ENCODE measurements at places on chromosomes 4 and X.

GRCh38 chr4:19429684-19430083, 822.0 kb upstream of the SLIT2 start:
- DNase-seq, result no peak

DNA sequence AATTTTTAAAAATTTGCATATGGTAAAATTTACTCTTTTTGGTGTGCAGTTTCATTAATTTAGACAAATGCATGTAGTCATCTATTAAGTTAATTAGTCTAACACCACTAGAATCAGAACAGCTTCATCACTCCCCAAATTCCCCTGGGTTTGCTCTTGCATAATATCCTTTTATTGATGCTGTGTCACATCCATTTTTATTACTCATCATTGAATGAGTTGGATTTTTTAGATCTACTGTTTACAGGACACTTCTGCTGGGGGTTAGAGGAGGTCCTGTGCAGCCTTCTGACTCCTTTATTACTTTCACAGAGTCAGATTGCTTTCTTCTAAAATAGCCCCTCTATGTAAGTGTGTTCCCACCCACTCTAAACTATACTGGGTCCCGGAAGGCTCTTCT, 65.9 kb downstream of the MTHFD2L start:
- no peak for DNase-seq

DNA sequence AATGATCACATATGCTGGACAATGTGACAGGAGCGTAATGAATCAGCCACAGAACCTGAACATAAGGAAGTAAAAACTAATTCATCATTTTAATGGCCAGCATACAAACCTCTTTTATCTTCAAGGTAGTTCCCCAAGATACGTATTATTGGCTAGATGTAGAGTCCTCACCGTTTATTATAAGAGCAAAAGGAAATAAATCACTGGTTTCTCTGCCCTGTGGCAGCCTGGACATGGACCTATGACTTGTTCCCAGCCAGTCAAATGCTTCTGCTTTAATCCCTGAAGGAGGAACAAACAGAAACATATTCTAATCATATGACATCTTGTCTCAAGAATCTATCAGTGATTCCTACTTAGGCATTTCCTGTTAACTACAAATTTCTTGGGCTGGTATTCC, 86.8 kb upstream of the FAM241A start:
- DNase-seq, result no peak

- no peak for DNase-seq
Measured at GRCh38 chrX:49058794-49059193, at the start of gene CCDC120. Gene CCDC120 (plus strand): TSS chrX:49058999. CDS start chrX:49062042, 3,043 bp downstream.

DNA sequence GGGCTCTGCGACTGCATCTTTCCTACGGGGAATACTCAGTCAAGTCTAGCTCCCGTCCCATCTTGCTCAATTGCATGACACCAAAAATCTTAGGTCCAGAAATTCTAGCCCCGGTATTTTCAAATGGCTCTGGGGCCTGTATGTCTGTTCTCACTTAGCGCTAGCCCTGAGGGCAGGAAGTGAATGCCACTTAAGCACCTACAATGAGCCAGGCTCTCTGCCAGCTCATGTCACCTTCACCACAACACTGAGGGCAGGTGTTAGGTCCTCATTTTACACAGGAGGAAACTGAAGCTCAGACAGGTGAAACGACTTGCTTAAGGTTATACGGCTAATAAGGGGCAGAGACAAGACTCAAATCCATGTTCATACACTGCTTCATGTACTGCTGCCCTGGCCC, 282.8 kb downstream of the PPP1R2C start:
- no peak for DNase-seq

DNA sequence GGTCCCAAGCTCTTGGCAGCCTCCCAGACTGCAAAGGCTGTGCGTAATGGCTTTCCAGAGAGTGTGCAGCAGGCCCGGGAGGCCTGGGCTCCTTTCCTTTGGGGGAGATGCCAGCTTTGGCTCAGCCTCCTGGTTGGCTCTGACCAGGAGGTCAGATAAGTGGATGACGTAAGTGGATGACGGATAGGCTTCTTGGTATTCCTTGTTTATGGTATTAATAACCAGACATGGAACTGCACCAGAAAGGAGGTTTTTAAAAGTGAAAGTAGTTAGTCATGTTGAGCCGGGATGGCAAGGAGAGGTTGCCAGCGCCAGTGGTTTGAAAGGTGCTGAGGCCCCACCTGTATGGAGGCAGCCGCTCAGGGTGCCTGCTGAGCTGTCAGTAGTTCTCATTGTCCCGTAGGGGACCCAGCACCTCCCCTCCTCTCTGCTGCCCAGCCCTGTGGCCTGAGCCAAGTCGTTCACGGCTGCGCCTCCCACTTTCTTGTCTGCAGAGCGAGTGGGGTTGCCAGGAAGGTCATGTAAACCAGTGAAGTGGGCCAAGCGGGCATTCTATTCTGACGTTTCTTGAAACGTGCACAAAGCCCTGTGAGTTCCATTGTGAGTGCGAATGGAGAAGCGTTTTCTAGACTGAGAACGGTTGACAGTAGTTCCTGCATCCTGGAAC, 28.7 kb upstream of the STOX2 start:
- DNase-seq, result no peak

- no peak for DNase-seq
Measured at GRCh38 chrX:23788946-23789345, 6.0 kb downstream of the SAT1 start.

GRCh38 chrX:23954396-23954795, 46.6 kb downstream of the CXorf58 start:
- DNase-seq, result no peak

GRCh38 chr4:89307446-89308160, at the start of gene GPRIN3:
Gene GPRIN3 (minus strand): TSS chr4:89307800. CDS start chr4:89250110, 57,690 bp downstream.
- DNase-seq, result peak; percentile 39

GRCh38 chrX:47802589-47802988, 34.1 kb upstream of the ZNF81 start:
- DNase-seq, result no peak

DNA sequence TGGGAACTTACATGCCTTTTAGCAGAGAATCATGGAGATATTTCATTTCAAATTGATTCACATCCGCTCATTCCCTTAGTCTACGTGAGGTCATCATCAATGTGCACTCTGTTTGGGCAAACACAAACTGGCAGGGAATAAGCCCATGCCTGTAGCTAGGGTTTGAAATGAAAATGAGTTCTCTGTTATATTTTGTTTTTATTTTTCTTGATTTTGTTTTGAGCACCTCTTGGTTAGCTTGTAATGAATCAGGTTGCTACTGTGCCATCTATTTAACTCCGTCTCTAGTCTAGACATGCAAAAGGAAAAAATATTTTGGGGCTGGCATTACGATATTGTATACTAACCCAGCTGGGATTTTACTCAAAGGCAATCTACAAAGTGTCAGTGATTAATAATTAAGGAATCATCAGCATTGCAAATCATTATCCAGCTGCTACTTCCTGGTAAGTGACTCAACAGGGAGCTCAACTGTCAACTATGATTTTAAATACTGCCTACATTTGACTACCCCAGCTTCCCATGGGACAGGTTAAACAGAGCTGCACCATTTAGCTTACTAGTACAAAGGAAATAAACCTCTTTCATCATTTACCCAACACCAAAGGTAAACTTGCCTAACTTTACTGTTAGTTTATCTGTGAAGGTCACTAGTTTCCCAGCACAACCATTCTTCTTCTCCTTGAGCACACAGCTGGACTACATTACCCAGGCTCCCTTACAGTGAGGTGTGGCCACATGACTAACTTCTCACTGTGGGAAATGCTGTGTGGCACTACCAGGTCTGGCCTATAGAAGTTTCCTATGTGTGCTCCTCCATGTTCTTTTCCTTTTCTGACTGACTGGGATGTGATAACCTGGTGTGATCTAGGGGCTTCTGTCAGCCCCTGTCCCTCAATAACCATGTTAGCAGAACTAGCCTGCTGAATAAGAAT, 21.2 kb upstream of the TRPC5OS start:
- no peak for DNase-seq

GRCh38 chr4:139508581-139509237, 47.3 kb downstream of the SETD7 start:
- DNase-seq, result no peak

GRCh38 chr4:5211282-5211839, 160.1 kb downstream of the STK32B start:
- no peak for DNase-seq

GRCh38 chr4:26857278-26858034, 3.2 kb upstream of the STIM2 start:
- peak; percentile 92 for DNase-seq

DNA sequence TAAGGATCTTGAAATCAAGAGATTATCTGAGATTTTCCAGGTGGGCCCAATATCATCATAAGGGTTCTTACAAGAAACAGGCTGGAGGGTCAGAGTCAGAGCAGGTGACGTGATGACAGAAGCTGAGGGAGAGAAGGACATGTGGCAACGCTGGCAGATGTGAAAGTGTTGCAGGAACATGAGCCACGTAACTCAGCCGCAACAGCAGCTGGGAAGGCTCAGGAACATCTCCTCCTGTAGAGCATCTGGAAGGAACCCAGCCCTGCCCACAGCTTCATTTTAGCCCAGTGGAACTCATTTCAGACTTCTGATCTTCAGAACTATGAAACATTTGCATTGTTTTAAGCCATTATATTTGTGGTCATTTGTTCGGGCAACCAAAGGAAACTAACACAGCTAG, 156.3 kb upstream of the VEGFC start:
- no peak for DNase-seq

DNA sequence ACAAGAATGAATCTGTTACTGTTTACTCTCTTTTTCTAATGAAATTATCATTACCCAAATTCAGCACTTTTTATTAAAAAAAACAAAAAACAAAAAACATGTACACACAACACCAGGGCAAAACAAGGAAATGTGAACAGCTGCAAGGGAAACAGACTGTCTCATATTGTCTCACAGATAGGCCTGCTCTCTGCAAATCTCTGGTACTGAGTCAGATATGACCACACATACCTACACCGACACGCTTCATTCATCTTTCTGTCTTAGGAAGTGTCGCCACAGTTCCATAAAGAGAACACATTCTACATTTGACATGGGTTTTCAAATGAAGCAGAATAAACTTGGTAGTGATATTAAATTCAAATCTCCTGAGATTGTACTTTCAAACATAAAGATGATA, 92.2 kb upstream of the GPR34 start:
- no peak for DNase-seq

DNA sequence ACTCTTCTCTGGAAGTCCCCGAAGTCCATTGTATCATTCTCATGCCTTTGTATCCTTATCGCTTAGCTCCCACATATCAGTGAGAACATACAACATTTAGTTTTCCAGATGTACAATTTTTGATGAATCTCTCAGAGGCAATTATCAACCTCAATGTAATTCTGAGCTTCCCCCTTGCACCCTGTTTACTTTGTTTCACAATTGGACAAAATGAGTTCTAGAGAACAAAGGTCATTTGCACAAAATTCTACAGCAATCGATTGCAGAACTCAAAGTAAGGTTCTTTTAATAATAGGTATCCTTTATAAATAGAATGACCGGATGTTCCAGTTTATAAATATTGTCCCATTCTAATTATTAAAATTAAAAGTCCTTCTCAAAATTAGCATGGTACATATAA, 79.3 kb downstream of the SLC16A2 start:
- DNase-seq, result no peak

- no peak for DNase-seq
Measured at GRCh38 chr4:14277505-14277904, 650.0 kb upstream of the BOD1L1 start.

- DNase-seq, result no peak
Measured at GRCh38 chrX:50157545-50158135, 43.2 kb downstream of the AKAP4 start.

DNA sequence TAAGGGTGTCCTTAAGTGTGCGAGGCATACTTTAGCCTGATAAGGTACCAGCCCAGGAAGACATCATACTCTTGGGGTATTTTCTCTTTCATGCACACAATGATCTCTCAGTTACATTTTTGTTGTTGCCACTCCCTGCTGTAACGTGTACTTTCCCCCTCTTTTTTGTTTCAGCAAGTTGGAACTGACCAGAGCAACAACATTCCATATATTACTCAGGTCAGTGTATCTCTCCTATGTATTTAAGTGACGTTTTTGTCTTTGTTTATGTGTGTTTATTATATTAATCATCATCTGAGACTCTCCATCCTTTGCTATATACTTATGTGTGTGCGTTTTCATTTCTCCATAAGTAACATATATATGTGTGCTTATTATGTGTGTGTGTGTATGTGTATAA, 71.3 kb upstream of the VBP1 start:
- no peak for DNase-seq

- DNase-seq, result no peak
Measured at GRCh38 chr4:1747603-1747967, 26.3 kb downstream of the TACC3 start.

- no peak for DNase-seq
Measured at GRCh38 chr4:23932186-23932585, 42.3 kb upstream of the PPARGC1A start.

GRCh38 chr4:164345756-164346155, 408.2 kb upstream of the SMIM31 start:
- DNase-seq, result no peak

- DNase-seq, result no peak
Measured at GRCh38 chr4:48960988-48961635, 25.0 kb upstream of the CWH43 start.

DNA sequence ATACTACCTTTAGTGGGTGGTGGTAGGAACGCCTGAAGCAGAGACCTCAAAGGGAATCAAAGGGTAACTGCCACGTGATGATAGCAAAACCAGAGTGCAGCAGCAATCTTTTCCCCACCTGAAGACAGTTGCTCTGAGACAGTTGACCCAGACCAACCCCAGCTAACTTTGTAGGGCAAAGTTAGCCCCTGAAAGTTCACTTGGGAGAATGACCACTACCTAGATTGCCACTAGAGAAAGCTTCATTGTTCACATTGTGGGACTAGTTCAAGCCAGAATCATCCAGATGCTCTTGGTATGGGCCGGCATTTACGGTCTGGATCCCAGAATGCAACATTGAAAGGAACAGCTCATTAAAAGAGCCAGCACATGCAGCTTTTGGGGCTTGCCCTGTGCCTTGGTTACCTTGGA, 4.1 kb downstream of the SEPTIN6 start:
- peak; percentile 24 for DNase-seq

DNA sequence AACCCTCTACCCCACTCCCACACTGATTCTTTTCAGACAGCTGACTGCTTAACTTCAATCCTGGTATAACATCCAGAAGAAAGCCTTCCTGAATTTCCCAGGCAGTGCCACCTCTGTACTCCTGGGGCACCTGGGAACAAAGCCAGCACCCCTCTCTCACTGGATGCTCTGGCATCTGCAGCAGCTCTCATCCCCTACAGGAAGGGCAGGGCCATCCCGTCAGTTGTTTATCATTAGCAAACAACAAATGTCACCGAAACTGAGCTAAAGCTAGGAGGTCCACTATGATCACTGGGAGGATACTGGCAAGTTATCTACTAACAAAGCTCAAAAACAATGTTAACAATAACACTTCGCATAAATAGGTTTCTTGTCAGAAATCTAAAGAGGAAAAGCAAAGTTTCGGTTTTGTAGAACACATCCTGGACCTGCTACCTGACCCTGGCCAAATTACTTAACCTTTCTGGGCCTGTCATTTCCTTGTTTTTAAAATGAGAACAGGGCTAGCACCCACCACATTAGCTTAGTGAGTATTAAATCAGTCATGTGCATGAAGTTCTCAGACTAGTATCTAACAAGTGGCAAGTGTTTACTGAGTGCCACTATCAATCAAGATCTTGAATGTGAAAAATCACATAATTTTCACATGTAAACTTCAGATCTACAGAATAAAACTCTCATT, 86.6 kb downstream of the NR3C2 start:
- no peak for DNase-seq

- DNase-seq, result no peak
Measured at GRCh38 chr4:92232566-92232965, 71.2 kb upstream of the GRID2 start.

Data from activated CD4-positive, alpha-beta T cell treated with anti-CD3 and anti-CD28 coated beads for 1 hour (primary cell).